NCI-H1092 treated with DMSO at 0.1 percent for 48 hours (cell line): ENCODE measurements at places on chromosomes 5 and 9.
A peak's percentile ranks its signal among the peaks of the same experiment; 100 is the strongest.

- DNase-seq: no peak
These were observed 14.4 kb upstream of the NKD2 start for GRCh38 chr5:994272-994607.

- DNase-seq: no peak
These were observed 44.1 kb downstream of the EPB41L4B start for GRCh38 chr9:109276469-109277440.

- DNase-seq: no peak
These were observed 42.9 kb downstream of the FOXD1 start for GRCh38 chr5:73405691-73406090.

GRCh38 chr5:54457094-54457862, 1.8 kb downstream of the HSPB3 start:
- DNase-seq: no peak

GRCh38 chr5:178797546-178798440, 62.0 kb upstream of the ZNF354B start:
- no peak for DNase-seq

DNA sequence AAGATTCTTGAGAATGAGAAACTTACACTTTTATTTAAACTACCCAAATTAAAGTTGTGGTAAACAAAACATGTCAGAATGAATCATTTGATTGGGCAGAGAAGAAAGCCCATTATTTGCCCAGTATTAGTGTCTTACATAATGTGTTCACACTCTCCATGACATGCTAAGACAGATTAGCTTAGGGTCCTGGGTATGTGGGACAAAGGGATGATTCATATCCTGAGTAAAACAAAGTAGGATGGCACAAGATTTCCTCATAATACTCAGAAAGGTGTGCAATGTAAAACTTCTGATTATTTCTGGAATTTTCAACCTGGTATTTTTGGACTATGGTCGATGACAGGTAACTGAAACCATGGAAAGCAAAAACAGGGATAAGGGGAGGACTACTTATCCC, 183.9 kb upstream of the POU5F2 start:
- DNase-seq: no peak

- no peak for DNase-seq
These were observed 18.5 kb upstream of the ANXA1 start for GRCh38 chr9:73133022-73133651.

- DNase-seq: no peak
These were observed 24.4 kb downstream of the SMARCA2 start for GRCh38 chr9:2039294-2040180.

- no peak for DNase-seq
These were observed 42.5 kb downstream of the PRRC2B start for GRCh38 chr9:131436376-131436775.

DNA sequence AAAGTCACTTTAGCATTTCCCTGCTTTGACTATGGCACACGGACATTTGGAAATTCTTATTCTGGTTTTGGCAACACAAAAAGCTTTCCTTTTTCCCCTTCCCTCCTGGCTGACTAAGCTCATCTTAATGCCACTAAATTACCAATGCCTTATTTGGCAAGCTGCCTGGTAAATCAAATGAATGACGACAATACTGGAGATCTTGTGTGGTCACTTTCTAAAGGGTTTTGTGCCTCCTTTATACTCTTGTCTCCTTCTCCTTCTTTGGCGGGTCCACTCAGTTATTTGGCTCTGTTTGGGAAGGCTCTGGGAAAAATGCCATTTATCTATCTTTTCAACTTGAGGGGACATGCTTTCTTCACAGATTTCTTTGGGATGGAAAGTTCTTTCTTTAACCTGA, 34.9 kb downstream of the SH3GL2 start:
- peak; percentile 19 for DNase-seq
